ENCODE measurements at places on chromosomes 12 and 14.

GRCh38 chr12:62732861-62733427, 202.0 kb downstream of the PPM1H start:
- DNase-seq: no peak

DNA sequence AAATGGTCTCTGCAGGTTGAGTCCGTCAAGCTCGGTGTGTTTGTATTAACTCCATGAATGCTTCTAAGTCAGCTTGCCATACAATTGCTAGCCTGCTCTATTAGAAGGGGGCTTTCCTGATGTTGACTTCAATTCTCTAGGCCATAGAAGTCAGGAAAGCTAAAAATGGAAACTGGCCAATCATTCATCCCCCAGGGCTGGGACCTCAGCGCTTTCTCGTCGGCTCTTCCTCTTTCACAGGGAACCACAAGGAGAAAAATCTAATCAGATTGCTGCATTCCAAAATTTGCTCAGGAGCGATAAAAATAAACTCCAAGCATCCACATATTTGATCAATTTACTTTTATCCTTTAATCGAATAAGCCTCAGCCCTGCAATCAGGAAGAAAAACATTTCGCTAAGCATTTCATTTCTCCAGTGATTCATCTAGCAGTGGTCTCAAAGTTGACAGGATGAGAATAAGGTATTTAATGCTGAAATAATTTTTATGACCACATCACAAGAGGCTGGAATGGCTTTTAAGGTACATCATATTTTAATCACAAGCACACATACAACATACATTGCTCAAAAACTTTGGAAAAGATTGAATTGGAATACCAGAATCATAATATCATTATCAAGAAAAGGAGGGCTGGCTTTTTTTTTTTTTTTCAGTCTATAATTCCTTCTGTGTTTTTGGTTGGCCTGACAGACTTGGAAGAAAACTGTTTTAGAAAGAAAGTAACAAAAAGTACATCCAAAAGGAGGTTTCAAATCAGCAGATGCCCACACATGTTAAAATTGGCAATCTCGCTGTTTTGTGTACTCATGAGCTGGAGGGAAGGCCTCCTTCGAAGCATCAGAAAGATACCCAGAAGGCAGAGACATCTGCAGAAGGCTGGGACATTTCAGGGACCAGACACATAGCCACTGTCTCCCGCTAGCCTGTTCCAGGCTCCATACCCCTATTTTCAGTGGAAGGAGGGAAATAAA, 316.3 kb downstream of the NUAK1 start:
- DNase-seq: no peak

DNA sequence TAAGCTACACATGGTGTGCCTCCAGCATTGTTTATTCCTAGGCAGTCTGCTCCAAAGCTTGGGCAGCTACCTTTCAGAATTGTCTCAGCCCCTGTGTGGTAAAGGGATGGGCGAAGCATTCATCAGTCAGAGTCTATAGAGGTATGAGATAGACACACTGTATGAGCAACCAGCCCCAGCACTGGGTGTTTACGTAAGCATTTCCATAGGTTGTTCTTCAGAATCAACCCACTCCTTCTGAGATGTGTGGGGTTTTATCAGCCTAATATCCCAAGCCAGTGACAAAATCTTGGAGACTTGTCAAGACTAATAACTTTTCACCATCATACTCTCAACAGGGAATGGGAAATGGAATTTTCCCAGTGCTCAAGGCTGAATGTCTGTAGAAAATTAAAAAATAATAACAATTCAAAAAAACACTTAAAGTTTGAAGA, 98.2 kb downstream of the BTG1 start:
- DNase-seq: no peak

- no peak for DNase-seq
Observed at GRCh38 chr12:109606320-109607028, 32.9 kb downstream of the MVK start.

DNA sequence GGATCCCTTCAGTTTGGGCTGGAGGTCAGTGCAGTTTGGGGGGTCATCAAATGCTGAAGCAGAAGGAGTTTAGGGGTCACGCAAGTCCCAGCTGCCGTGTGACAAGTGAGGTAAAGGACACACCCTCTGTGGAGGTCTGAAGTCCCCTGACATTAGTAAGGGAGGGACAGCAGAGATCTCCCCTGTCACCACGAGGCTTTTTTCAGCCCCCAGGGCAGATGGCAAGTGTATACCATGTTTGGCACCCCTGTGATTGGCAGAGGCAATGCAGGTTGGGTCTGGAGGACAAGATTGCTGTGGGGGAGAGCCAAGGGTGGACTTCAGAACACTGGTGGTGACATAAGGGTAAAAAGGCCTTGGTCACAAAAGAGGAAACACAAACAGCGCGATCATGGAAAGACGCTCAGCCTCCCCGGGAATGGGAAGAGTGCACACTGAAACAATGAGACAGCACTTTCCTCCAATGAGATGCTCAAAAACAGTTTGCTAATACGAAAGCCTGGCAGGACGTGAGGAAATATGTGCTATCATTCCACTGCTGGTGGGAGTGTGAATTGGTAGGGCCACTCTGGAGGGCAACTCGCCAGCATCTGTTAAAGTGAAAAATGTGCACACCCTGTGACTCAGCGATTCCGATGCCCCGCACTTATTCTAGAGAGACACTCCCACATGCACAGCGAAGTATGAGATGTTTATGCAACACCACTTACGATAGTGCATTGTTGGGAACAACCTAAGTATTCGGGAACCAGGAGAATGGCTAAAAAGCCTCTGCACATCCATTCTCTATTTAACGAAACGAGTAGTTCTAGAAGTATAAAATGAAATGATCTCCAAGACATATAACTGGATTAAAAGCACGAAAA, 14.4 kb upstream of the CD27 start:
- DNase-seq: no peak

- DNase-seq: no peak
Observed at GRCh38 chr12:127823801-127824200, 443.2 kb upstream of the TMEM132C start.

DNA sequence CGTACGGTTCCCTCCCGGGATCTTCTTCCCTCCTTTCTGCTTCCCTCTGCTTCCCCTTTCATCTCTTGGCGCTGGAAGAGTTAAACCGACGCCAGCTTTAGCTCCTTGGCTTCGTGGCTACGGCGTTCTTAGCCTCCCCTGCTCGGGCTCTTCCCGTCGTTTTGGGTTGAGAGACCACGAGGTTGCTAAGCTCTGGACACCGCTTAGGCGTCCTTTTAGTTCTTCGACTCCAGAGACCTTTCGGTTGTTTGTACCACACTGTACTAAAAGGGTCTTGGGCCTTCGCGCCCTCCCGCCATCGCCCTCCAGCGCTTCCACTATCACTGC, 545 bp downstream of the CPSF2 start:
- DNase-seq: no peak

DNA sequence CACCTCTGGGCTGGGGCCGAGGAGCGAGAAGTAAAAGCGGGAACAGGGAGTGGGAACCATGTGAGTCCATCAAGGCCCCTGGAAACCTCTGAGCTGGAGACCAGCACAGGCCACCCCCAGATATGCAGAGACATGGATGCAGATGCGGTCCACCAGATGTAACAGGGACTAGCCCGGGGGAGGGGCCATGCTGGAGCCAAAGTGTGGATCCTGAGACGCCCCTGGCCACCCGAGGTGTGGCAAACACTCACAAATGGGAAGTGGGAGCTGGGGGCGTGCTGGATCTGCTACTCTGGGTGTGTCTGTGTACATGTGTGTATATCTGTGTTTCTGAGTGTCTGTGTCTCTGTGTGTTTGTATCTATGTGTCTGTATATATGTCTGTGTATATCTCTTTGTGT, 12.8 kb downstream of the MYL2 start:
- DNase-seq: no peak

GRCh38 chr12:93541578-93542225, 30.8 kb upstream of the SOCS2 start:
- DNase-seq: no peak

DNA sequence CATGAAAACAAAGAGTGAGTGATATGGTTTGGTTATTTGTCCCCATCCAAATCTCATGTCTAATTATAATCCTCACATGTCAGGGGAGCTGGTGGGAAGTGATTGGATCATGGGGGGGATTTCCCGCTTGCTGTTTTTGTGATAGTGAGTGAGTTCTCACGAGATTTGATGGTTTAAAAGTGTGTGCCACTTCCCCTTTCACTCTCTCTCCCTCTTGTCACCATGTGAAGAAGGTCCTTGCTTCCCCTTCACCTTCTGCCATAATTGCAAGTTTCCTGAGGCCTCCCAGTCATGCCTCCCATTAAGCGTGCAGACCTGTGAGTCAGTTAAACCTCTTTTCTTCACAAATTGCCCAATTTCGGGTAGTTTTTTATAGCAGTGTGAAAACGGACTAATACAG, 2.1 kb upstream of the ATXN7L3B start:
- no peak for DNase-seq

Data from brain pericyte (primary cell).